ENCODE measurements at places on chromosomes 7 and 10. TPM values are rescaled to one million over a fixed set of nuclear protein-coding genes. Genes with fewer than 3 reads are reported as not detected.

Gene HTR5A
- not detected for total RNA-seq

Gene CC2D2B
- 0.36 TPM for total RNA-seq

Gene C7orf33
- not detected for total RNA-seq

Gene A1CF
- total RNA-seq: not detected

DNA sequence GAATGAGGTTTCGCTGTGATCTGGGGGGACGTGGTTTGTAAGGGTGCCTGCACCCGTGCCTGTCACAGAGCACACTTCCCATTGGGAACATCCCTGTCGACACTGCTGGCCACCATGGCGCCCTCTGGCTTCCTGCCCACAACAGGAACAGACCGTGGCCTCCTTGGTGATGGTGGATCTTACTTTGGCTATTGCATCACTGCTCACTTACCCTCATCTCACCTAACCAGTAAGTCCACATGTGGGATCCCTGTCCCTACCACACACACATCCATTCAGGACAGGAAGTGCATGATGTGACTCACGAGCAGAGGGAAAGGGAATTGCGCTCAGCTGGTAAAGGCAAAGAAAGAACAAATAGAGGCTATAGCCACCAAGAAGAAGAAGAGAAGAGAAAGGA is 26.2 kb upstream of the SEC61G start:
- peak; percentile 60 for DNase-seq

- no peak for DNase-seq
These were observed 406.5 kb downstream of the SUGCT start for GRCh38 chr7:40541336-40541735.

DNA sequence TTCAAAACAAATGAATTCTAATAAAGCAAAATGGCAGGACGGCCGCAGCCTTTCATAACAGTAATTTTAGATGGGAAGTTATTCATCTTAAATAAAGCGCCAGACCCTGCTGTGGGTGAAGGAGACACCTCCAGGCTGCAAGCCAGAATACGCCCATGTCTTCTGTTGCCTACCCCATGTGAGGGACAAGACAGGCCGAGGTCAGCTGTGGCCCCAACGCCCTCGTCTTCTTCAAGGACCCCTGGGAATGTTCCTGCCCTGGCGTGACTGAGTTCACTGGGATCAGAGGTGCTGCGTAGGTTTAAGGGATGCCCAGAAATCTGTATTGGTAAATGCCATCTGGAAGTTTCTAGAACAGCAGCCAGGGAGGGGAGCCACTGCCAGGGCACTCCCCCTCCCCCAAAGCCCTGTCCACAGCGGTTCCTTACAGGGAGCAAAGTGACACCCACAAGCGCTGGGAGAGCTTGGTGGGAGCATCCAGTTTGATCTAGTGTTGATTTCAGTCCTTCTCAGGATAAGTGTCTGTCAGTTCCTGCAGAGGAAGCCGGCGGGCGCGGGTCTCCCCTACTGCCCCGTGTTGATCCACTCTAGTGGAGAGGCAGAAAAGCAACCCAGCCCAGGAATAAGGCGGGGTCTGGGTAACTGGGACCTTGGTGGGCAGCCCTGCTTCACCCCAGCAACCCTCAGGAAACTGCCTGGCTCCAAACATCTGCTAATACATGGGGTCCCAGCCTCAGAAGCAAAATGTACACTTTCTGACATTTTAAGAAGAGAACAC is 20.6 kb downstream of the PAPOLB start:
- DNase-seq: no peak

DNA sequence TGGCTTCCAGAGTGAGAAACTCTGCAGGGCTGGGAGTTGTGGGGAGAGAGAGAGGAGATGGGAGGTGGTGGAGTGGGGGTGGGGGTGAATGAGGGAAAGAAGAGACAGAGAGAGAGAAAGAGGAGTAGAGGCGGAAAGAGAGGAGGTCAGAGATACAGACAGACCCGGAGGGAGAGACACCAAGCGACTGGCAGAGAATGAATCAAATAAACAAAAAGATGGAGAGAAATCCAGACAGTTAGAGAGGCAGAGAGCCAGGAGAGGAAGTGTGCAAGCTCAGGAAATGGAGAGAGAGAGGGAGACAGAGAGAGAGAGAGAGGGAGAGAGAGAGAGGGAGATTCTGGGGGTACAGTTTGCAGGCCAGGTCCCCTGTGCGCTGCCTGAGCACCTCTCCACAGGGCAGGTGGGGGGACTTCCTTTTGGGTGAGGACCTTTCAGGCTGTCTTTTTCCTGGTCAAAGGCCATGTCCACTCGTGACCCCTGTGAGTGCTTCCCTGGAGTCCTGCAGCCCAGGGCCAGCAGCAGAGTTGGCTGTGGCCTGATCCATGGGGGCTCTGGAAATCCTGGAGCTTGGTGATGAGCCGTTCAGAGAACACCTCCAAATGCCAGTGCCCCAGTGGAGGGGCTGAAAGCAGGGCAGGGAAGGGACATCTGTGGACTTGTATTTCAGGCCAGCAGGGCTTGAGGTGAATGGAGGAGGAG is 25.0 kb upstream of the PCBD1 start:
- DNase-seq: peak; percentile 81

DNA sequence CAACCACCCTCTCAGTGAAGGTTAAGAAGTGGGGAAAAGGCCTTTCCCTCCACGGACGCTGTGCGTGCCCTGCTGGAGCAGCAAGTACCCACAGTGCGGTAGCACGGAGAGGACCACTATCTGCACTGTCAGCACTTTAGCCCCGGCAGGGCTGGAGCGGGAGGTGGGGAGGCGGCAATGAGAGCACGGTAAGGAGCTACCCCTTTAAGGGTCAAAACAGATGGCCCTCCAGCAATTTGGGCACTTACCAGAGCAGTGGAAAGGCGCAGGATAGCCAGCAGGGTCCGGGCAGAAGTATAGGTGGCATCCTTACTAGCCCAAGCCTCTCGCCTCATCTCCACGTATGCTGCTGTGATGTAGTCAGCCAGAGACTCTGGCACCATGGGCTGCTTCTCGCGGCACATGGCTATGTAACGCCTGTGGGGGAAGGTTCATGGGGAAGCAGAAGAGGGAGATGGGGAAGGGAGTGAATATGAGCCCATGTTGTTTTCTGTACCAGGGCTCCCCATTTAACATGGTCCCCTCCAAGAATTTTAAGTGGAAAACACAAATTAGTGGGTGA is 5.2 kb downstream of the COPS6 start:
- no peak for DNase-seq

Measured in osteoblast (primary cell).